ENCODE measurements at places on chromosomes 11 and 22.

- no peak for DNase-seq
These were observed 56.6 kb downstream of the LMO2 start for GRCh38 chr11:33835143-33835878.

- no peak for DNase-seq
These were observed 318.1 kb downstream of the TENM4 start for GRCh38 chr11:79122759-79123158.

- DNase-seq, result no peak
These were observed 9.7 kb downstream of the MMP3 start for GRCh38 chr11:102833731-102834130.

GRCh38 chr11:121794671-121795141, 321.3 kb downstream of the BLID start:
- no peak for DNase-seq

- DNase-seq, result no peak
These were observed 6.6 kb downstream of the TRIM34 start for GRCh38 chr11:5631417-5631816.

DNA sequence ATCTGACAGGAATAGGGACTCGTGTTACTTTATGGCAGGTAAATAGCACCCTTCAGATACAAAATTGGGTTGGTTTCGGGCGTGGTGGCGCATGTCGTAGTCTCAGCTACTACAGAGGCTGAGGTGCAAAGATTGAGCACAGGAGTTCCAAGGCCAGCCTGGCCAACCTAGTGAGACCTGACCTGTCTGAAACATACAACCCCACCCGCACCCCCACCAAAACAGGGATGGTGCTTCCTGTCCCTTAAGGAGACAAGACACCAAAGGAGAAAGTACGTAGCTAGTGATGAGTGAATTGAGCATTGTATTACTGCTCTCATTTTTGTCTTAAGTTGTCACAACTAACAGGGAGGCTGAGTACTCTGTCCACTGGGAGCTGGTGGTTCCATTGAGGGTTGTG, 14.1 kb downstream of the RBM4 start:
- no peak for DNase-seq

- no peak for DNase-seq
These were observed 1.4 kb downstream of the PC start for GRCh38 chr11:66956689-66957290.

- no peak for DNase-seq
These were observed 98.5 kb downstream of the CTTN start for GRCh38 chr11:70496591-70497535.

DNA sequence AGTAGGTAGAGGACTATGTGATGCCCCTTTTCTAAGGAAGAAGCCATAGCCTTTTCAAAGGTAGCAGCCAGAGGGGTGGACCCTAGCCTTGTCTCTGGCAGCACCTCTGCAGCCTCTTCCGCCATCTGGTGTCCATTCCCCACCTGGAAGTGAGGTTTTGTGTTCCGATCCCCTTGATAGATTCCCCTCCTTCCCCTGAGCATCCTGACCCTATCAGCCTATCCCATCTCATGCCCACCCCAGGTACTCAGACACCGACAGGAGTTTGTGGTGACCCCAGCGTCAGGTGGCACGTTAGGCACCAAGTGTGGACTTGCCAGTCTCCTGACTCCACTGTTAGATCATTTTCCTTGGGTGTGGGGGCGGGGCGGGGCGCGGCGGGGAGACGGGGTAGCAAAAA, 398 bp upstream of the FAM89B start:
- no peak for DNase-seq

GRCh38 chr22:29130476-29130875, 57.6 kb downstream of the KREMEN1 start:
- DNase-seq, result no peak

DNA sequence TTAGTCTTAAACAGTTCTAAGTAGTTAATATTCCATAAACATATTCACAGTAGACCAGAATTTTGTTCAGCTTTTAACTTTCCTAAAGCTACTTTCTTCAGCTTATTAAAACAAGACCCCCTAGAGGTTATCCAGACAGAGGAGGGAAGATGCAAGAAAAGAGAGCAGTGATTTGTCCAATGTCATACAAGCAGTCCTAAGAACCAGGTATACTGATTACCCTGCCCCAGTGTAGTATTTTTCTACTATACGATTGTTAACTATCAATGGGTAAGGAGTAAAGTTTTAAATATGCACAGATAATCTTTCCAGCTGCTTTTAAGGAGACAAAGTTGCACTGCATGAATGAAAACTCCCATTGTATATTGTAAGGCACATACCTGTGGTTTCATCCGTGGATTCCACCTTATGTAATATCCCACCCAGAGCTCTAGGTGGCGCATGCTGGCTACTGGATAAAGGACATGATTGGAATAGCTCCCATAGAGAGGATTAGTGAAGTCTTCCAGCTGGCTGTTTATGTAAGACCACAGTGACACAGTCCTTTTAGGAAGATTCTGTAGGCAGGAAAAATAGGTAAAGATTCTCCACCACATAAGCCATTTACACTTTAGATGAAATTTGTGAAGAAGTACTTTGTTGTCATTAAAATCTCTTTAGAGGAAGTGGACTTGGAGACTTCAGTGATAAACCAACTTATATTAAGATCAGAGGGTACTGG, 45.6 kb downstream of the CEP57 start:
- no peak for DNase-seq

- DNase-seq, result no peak
These were observed 12.7 kb downstream of the MAFF start for GRCh38 chr22:38214302-38215056.

DNA sequence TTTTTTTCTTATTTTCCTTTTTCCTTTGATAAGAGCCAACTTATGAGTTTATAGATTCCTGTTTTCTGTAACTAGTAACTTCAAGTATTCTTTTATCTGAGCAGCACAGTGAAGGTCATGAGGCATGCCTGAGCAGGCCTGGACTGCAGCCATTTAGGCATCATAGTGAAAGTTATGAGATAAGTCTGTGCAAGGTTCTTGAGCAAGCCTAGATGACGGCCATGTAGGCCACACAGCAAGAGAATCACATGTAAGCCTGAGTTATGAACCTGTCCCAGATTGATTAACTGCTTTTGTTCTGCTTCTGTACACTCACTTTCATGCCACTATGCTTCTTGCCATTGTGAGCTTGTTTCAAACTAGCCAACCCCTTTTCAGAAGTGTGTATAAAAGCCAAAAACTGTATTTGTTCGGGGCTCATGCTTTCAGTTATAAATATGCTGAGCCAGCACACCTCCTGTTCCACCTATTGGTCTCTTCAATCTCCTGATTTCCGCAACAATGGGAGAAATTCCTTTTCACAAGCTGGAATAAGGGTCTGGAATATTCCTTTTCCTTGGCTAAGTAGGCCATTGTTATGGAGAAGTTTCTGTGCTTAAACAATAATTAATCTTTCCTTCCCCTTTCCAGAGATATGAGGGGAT, 745.7 kb downstream of the FAM181B start:
- no peak for DNase-seq

- DNase-seq, result no peak
These were observed 46.2 kb downstream of the TPCN2 start for GRCh38 chr11:69094915-69095290.

DNA sequence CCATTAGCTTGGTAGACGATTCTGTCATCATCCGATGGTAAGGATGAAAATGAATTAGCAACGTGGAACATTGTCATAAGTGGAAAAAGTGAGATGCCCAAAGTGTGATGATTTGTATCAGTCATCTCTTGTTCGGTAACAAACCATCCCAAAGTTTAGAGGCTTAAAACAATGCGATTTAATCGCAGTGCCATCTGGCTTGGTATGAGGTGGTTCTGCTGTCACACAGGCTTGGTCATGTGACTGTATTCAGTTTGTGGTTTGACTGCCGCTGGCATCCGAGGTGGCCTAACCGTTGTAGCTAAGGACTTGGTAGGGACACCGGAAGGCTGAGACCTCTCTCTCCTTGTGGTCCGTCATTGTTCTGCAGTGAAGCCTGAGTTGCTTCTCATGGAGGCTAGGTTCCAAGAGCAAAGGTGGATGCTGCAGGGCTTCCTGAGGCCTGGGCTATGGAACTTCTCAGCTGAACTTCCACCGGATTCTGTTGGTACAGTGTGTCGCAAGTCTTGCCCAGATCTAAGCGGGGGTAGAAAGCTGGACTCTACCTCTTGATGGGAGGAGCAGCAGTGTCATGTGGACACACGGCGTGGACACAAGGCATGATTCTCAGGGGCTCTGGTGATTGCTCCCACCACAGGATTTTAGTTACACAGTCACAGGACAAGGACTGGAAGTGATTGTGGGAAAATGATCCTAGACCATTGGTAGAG, 36.3 kb downstream of the BCR start:
- DNase-seq, result no peak

DNA sequence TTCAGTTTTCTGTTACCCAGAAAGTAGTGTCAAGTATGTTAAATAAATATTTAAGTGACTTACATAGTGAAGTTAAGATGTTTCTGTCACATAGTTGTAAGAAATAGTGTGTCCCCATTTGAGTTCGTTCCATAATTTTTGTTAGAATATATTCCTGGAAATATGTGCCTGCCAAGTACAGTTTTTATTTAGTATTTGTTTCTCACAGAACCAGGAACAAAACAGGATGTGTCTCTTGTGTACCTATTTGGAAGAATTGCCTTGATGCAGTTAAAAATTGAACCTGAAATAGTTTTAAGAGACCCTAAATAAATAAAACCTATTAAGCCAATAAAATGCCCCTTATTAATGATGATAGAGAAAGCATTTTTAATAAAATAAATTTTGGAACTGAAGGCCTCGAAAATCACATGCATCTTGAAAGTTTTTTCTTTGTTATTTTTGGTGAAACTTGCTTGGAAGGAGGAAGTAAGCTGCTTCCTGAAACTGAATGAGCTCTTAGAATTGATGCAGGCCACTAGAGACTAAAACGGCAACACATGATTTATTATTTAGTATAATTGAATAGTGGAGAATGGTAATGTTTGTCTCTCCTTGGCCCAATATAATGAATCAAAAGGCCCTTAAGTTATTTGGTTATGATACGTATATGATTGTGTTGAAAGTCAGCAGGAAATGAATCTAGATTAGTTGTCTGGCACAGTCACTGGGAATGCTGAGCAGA, 55.9 kb downstream of the SWAP70 start:
- no peak for DNase-seq

GRCh38 chr11:3359092-3359824, 19.7 kb downstream of the ZNF195 start:
- DNase-seq, result no peak

DNA sequence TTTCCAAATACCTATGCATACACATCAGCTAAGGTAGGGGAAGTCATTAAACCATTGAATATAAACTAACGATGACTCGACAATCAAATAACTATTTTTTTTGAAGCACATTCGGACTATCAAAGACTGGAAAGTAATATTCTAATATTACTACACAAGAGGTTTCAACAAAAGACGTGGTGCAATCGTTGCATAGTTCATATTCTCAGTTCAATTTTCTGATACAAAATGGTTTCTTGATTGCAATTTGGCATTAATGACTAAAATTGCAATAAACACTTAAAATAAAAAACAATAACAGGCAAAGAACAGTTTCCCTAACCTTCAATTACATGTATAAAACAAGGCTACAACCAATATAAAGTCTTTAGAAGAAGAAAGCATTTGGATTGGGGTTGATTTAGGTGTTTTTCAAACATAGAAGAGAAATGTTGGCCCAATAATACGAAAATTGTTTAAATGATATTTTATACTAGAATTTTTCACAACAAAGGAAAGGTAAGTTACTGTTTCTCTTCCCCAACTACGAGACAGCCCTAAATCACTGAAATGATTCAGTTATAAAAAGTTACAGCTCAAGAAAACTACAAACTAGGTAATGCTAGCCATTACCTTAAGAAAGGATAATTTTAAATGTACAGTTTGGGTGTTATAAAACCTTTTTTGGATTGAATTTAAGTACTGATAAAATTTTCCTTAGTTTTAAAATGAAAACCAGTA, 17.6 kb downstream of the BLID start:
- DNase-seq, result no peak

DNA sequence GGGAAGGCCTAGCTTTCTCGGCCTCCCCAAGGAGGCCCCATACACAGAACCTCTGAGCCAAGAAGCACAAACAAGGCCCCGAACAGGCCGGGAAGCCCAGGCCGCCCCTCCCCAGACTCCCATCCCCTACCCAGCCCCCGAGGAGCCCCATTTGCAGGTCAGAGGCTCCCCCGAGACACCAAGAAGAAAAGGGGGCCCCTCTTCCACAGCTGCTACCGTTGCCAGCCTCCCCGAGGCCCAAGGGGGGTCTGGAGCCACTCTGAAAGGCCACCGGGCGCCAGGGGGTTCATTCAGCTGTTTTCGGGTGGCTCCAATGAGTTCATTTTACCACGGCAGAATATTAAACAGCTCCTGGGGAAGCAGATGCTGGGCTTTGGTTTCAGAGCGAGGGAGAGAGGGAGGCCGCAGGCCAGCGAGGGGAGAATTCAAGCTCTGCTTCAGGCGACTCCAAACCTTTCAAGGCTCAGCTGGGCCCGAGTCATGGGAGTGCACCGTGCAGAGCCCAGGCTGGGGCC, 28.5 kb downstream of the MN1 start:
- no peak for DNase-seq

DNA sequence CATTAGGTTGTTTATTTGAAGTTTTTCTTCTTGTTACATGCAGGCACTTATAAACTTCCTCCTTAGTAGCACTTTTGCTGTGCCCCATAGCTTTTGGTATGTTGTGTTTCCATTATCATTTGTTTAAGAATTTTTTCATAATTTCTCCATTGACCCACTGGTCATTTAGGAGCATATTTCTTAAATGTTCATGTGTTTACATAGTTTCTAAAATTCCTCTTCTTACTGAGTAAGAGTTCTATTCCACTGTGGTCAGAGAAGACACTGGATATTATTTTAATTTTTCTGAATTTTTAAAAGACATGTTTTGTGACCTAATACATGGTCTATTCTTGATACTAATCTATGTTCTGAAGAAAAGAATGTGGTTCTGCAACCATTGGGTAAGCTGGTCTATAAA, 333.0 kb downstream of the DDX10 start:
- DNase-seq, result no peak

DNA sequence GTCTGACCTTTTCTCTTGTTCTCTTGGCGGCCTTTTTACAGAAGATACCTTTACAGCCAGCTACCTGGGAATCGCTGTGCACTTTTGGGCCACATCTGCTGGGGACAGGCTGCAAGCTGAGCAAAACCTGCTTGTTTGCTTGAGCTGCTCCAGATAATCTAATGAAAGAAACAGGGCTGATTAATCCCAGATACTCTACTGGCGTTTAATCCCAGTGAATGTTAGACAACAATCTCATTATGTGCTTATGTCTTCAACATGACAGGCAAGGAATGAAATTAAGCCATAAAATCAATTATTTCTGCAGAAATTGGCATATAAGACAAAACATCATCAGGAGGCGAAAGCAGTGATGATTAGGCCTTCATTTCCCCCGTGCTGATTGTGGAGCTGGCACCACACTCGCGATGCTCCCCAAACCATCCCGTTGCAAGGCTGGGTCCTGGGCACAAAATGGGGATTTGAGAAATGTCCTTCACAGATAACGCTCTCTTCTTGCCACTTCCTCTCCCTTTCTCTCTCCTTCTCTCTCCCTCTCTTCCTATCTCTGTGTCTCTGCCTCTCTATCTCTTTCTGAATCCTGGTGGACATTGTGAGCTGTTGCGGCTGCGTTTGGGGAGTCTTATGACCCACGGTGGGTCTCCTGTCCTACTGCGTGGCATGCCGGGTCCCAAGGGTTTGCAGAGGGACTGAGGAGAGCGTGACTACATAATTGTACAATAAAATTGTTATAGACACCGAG, 1053.8 kb downstream of the TBC1D22A start:
- DNase-seq, result peak; percentile 35
